Activated naive CD8-positive, alpha-beta T cell treated with anti-CD3 and anti-CD28 coated beads, Interleukin-2, amount 10 ng/mL, durations not matched to agents 7 days and 5 days (primary cell): ENCODE measurements at places on chromosomes 11 and 22. TPM values are rescaled to one million over a fixed set of nuclear protein-coding genes. Genes with fewer than 3 reads are reported as not detected.

The OSM gene
- 142 TPM for total RNA-seq

DNA sequence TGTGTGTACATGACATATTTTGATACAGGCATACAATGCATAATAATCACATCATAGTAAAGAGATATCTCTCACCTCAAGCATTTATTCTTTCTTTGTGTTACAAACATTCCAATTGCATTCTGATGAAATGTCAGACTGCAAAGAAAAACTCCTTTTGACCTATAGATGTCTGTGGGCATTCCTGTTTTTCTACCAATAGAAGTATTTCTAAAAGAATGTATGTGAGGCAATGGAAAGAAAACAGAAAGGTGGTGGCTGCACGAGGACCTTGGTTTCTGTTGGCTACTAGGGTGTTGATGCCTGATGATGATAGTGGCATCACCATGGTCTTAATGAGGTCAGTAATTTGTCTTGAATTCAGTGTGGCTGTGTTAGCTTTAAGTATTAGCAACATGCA is 137.0 kb upstream of the ANO3 start:
- DNase-seq: no peak

DNA sequence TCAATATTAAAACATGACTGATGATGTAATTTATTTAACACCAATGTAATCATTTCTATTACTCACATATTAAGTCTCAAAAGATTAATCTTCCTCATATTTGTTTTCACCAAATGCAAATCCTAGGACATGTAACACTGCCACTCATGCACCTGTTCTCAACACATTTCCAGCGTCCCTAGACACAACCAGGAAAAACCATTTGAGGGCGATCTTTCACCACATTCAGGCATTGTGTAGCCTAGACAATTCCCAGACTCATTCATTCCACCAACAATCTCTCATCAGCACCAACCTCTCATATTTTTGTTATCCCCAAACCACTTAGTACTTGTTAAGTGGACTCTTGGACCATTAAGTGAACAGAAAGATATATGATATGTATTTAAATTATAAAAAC is 66.1 kb downstream of the SLC36A4 start:
- DNase-seq: no peak

- DNase-seq: no peak
These were observed 311.8 kb downstream of the SBF2 start for GRCh38 chr11:9982127-9982795.

The HEPN1 gene
- total RNA-seq: not detected

DNA sequence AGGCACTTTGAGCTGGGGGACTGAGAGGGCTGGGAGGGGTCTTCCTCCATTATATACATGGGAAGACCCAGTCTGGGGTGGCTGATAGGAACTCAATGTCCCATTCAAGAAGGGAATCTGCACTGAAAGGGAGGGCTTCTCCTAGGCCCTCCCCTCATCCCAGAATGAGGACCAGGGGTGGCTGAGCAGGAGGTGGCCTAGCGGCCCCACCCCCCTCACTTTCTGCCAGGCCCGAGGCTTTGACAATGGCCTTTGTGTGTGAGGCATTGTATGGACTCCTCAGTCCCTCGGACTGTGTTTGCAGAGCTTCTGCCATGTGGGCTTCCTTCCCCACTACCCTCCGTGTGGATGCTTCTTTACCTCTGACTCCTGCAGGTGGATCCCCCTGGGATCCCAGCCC is 65.7 kb downstream of the NECTIN1 start:
- no peak for DNase-seq

GRCh38 chr11:110305169-110306018 is 9.0 kb upstream of the RDX start:
- no peak for DNase-seq

DNA sequence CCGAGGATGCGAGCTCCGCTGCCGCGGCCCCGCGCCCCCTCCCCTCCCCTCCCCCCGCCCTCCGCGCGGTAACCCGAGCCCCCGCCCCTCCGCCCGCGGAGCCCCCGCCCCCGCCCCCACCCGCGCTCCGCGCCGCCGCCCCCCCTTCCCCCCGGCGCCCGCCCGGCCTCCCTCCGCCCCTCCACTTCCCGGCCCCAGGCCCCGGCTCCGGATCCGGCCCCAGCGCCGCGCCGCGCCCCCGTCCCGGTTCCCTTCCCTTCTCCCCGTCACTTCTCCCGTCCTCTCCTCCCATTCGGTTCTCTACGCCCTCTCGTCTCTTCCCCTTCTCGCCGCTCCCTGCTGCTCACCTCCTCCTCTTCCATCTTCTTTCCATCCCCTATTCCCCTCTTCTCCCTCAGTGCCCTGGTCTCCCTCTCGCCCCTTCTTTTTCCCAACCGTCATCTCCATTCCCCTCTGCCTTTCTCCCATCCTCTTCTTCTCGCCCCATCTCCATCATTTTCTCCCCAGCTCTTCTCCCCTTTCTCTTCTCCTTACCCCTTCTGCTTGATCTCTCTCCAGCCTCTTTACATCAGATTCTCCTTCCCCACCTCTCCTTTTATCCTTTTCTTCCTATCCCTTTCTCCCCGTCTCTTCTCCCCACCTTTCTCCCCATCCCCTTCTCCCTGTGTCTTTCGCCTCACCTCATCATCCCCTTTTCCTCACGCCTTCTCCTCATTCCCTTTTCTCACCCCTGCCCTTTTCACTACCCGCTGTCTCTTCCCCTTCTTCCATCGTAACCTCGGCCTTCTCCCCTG is at the start of gene DCHS1:
TSS of gene DCHS1 (minus strand) at position 20 of the 794 bp plus-strand sequence. CDS start 14,196 bp downstream, outside the sequence.
- no peak for DNase-seq

The DLG2 gene
- 3.4 TPM for total RNA-seq

The C11orf68 gene
- 42.8 TPM for total RNA-seq

DNA sequence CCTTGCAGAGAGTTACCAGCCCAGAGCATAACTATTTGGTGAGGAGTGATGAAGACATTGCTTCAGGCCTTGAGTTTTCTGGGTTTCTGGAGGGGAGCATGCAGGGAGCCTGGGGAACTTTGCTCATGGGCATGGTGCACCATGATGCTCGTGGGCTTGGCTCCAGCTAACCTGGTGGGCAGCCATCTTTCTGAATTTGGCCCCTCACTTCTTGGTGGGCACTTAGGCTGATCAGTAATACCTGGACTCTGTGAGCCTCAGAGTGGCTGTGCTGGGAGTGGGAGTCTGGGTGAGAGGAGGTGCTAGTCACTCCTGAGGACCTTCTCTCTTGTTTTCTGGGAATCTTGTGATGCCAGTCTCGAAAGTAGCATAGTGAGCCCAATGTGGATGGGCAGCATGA is 30.6 kb downstream of the AMPD3 start:
- DNase-seq: no peak

DNA sequence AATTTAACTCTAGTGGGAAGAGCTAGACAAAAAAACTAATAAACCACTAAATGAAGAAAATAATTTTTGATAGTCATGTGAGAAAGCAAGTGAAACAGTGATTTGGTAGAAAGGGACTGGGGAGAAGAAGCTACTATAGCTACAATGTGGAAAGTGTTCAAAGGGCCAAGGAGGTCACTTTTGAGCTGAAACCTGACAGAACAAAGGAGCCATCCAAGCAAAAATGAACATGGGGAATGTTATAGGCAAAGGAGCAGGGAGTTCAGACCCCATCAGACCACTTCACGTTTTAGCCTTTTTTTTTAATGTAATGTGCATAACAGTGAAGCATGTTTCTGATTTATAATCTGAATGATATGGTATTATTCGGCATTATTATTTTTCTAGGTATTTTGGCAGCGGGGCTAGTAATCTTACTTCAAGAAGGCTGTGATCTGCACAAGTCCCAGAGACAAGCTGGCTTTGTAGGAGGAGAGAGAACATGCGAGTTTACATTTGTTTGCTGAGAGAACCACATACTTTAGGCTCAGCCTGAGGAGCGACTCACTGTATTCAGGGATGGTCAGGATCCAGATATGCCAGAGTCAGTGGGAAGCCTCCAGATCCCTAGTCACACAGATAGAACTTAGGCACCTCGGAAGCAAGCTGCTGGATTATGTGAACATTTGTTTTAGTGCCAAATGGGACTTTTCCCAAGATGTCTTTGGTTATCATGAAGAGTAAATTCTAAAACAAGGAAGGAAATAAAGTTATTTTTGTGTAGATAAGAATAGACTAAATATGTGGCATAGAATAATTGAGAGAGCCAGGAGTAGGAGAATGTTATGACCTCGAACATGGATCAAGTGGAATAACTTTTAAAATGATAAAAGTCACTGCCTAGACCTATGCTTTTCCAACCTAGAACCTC is 118.6 kb downstream of the TRIM44 start:
- no peak for DNase-seq

- DNase-seq: peak; percentile 70
These were observed 2.4 kb downstream of the MAPK11 start for GRCh38 chr22:50267591-50268390.

DNA sequence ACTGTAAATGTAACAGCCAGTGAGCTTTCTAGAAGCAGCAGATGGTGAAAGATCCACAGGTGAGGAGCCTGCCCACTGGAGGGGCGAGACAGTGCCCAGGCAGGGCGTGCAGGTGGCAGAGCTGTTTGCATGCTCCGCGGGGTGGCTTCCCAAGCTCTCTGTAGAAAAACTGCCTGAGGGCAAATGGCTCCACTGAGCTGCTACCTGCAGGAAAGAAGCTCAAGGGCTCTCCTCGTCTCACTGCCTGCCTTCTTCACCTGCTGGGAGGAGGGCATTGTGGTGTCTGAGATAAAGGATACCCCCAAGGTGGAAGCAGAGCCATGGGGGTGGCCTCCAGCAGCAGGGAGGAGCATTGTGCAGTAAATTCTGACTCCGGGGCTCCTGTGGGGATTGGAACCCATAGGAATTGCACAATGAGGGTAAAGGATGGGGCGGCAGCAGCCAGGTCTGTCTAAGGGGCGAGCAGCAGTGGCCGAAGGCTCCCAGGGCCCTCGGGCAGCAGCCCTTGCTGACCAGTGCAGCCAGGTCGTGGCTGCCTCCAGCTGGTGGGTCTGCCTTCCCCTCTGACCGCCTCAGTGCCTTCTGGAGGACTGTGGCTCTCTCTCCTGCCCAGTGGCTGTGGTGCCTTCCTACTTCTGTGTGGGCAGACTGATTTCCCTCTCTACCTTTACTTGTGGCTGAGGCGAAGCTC is 28.0 kb upstream of the CABP7 start:
- DNase-seq: no peak

GRCh38 chr11:44112091-44112821 is 16.8 kb downstream of the EXT2 start:
- DNase-seq: no peak

DNA sequence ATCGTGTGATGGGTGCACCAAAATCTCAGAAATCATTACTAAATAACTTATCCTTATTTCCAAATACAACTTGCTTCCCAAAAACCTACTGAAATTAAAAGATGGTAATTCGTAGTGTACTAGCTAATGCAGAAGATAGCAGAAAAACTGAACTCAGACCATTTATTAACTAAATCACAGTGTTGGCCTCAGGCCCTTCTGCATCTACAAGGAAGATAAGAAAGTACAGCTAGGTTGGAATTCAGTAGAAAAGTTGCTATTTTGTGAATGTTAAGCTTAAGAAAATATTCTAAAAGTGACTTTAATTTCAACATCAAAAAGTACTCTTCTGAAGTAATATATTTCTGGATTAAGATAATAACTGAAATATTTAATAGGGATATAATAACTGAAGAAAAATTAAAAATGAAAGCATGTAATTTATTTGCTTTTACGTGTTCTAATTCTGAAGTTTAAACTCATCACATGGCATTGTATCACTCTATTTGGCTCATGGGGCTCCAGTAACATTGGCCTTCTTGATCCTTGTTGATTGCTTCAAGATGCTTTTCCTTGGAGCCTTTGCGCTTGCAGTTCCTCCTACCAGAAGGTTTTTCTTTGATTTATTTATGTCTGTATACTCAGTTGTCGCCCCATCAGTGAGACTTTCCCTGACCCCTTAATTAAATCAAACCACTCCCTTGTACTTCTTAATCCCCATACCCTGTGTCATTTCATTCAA is 847.9 kb upstream of the ANO3 start:
- DNase-seq: no peak

The MMP27 gene
- not detected for total RNA-seq

The IL17REL gene
- total RNA-seq: not detected

The OR6Q1 gene
- not detected for total RNA-seq

- DNase-seq: no peak
These were observed 570.7 kb downstream of the KCNA4 start for GRCh38 chr11:29446132-29446531.

The CEP164 gene
- total RNA-seq: 37.5 TPM

DNA sequence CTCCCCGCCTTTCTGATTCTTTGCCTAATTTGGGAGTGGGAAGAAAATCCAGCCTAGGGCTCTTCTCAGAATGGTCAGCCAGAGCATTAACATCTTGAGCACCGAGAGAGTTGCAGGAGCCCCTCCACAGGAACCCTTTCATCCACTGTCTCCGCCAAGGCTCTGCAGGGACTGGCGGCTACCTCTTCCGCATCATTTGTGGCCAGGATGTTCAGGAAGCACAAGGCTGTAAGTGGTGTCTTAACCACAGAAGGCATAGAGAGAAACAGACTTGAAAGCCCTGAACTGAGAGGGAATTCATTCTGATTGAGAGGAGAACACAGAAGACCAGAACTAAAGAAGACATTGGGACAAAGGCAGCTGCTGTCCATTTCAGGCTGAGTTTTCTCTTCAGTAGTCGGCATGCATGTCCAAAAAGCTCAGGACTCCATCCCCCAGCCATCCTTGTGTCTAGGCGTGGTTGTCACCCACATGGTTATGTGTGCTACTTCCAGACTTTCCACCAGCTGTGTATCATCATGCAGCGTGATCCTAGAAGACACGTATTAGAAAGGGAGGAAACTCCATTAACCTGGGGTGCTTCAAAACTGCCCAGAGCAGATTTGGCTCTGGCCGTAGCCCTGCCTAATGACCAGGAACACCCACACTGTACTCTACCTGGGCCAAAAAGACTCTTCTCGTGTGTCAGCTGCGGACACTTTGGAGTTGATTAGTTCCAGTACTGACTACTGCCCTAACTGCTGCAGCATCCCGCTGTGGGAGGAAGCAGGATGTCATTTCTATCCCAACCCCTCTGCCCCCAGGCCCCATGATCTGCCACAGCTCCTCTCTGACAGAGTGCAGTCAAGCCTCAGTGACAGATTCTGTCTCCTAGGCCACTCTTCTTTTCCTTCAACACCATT is 725.1 kb downstream of the NTM start:
- DNase-seq: no peak
